NCI-H460 (cell line): ENCODE measurements at places on chromosomes 5 and 9.

- DNase-seq = no peak
Measured at GRCh38 chr5:84480873-84481637, 96.4 kb upstream of the EDIL3 start.

GRCh38 chr5:107272954-107273353 lies 397.8 kb downstream of the EFNA5 start:
- DNase-seq = no peak

DNA sequence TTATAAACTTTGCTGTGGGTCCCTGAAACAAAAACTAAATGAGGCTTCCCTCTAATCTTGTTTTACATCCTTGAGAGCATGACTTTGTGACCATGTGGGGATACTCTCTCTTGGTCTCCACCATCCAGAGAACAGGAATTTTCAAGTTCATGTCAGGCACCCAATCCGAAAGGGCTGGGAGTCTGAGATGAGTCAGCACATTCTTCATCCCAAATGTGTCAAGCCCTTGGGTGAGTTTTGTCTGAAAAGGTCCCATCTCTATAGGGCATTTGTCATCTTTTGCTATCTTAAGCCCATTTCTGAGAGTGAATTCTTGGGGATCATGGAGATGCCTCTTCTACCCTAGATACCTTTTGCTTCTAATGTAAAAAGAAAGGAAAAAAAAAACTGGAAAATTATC lies 26.9 kb upstream of the RAPGEF6 start:
- DNase-seq = peak; percentile 11

DNA sequence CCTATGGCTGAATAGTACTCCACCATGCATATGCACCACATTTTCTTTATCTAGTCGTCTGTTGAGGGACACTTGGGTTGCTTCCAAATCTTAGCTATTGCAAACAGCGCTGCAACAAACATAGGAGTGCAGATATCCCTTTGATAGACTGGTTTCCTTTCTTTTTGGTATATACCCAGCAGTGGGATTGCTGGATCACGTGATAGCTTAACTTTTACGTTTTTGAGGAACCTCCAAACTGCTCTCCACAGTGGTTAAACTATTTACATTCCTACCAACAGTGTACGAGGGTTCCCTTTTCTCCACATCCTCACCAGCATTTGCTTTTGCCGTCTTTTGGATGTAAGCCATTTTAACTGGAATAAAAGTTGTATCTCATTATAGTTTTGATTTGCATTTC lies 142.6 kb downstream of the TARS1 start:
- DNase-seq = no peak
